ENCODE measurements at places on chromosomes 5 and 9. TPM values are rescaled to one million over a fixed set of nuclear protein-coding genes. Genes with fewer than 3 reads are reported as not detected.

GRIN3A gene
- total RNA-seq: not detected

NR2F1 gene
- total RNA-seq: not detected

DNA sequence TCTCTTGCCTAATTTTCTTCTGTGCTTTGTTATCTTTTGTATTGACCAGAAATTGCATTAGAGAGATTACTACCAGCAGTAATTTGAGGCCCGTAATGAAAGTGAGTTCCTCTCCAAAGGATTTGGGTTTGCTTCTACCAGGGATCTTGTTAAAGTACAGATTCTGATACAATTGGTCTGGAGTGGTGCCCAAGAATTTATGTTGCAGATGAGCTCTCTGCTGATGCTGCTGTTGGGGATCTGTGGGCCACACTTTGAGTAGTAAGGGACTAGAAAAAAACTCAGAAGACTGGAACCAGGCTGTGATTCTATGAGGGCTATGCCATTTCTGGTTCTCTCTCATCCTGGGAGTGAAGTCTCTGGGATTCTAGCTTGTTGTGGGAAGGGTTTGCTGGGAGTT lies 192.2 kb downstream of the SEC61B start:
- H3K4me1 ChIP-seq: no peaks in the 10 kb centered on the region
- DNase-seq: no peak
- H3K4me3 ChIP-seq: no peak overlapping the region

DNA sequence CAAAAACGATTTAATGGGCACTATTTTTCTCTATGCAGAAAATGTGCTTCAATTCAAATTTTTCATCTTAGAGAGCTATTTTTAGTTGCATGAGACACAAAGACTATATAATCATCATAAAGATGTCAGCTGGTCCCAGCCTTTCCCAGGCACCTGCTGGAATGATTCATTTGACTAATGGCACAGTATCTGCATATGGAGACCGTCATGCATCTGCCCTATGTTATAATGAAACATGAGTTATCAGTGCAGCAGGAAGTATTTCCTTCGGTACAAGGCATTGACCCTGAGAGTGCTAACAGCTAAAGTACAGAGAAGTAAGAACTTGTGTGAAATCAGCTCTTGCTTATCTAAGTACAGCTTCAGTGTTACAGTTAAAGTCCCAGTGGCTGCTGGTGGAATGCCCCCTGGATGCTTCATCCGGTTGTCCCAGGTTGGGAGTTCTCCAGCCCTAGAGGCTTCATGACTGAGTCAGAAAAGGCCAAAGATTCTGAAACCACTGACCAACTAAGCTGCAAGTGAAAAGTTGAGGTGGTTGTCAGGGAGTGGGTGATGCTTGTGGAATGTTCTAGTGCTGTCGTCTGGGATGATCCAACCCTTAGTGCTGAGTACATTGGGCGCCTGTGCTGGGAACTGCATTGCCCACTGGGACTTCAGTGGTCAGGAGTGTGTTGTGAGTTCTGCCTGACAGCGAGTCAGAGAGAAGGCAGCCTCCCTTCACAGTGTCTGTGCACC lies 57.2 kb downstream of the MTRR start:
- no peak overlapping the region for H3K27ac ChIP-seq
- H3K36me3 ChIP-seq: no peaks in the 10 kb centered on the region
- no peaks in the 10 kb centered on the region for H3K27me3 ChIP-seq
- no peak for DNase-seq

- H3K36me3 ChIP-seq: peaks cover 23% of the 10 kb centered on the region
- H3K27me3 ChIP-seq: no peaks in the 10 kb centered on the region
- H3K4me3 ChIP-seq: peak overlapping the region; percentile 69
- H3K4me1 ChIP-seq: peaks cover 27% of the 10 kb centered on the region
- no peak for DNase-seq
Measured at GRCh38 chr5:178203670-178204181, 607 bp upstream of the HNRNPAB start.

All from natural killer cell (primary cell).